ENCODE measurements at places on chromosomes 4 and X. TPM values are rescaled to one million over a fixed set of nuclear protein-coding genes. Genes with fewer than 3 reads are reported as not detected.

DNA sequence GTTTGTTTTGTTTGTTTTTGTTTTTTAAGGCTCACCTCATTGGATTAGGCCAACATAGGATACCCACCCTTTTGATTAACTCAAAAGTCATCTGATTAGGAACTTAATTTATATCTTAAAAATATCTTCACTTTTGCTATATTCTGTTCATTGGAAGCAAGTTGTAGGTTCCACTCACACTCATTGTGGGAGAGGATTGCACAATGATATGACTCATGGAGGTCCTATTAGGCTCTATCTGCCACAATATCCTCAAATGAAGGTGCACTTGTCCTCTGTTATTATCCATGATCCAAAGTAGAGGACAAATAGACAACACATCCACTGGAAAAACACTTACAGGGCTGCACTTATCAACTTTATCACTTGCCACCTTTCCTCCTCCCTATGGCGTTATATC, 60.5 kb upstream of the ADAMTS3 start:
- H3K27ac ChIP-seq: no peak overlapping the region
- H3K27me3 ChIP-seq: no peaks in the 10 kb centered on the region
- no peak for DNase-seq
- no peaks in the 10 kb centered on the region for H3K36me3 ChIP-seq
- H3K4me3 ChIP-seq: no peak overlapping the region

DNA sequence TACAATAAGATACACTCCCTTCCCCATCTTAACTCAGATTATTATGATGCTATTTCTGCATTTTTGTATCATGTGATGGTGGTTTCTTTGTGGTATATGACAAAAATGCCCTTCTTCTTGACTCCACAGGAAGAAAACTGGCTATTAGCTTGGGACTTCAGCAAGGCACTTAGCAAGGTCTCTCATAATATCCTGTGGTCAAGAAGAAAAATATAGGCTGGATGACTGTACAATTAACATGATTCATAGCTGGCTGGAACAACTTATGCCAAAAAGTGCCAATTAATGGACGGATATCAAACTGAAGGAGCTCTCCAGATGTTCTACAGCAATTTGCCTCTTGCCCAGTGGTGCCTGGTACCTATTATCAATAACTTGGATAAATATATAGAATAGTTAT, 2.3 kb upstream of the MID1IP1 start:
- H3K27me3 ChIP-seq: no peaks in the 10 kb centered on the region
- no peak overlapping the region for H3K4me3 ChIP-seq
- peaks cover 17% of the 10 kb centered on the region for H3K4me1 ChIP-seq
- DNase-seq: no peak
- H3K36me3 ChIP-seq: no peaks in the 10 kb centered on the region

GRCh38 chrX:8783097-8783713, 18.0 kb downstream of the FAM9A start:
- no peak overlapping the region for H3K27ac ChIP-seq
- no peaks in the 10 kb centered on the region for H3K36me3 ChIP-seq
- no peak overlapping the region for H3K4me3 ChIP-seq
- H3K4me1 ChIP-seq: no peaks in the 10 kb centered on the region
- H3K27me3 ChIP-seq: no peaks in the 10 kb centered on the region

DNA sequence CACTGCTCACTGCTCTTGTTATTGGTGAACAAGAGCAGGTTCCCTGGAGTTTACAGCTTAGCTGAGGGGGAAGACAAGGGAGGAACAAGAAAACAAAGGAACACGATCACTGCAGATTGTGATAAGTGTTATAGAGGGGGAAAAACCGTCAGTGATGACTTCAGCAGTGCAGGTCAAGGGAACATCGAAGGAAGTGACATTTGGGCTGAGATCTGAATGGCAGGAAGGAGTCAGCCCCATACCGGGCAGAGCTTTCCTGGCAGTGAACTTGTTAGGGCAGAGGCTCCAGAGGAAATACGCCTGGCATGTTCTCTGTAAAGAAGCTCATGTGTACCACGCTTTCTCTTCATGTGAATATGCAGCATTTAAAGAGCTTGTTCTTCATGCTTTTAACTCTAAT, 78.1 kb downstream of the LDB2 start:
- H3K27ac ChIP-seq: no peak overlapping the region
- H3K4me3 ChIP-seq: no peak overlapping the region
- H3K36me3 ChIP-seq: no peaks in the 10 kb centered on the region
- H3K4me1 ChIP-seq: peaks cover 7% of the 10 kb centered on the region
- DNase-seq: no peak

DNA sequence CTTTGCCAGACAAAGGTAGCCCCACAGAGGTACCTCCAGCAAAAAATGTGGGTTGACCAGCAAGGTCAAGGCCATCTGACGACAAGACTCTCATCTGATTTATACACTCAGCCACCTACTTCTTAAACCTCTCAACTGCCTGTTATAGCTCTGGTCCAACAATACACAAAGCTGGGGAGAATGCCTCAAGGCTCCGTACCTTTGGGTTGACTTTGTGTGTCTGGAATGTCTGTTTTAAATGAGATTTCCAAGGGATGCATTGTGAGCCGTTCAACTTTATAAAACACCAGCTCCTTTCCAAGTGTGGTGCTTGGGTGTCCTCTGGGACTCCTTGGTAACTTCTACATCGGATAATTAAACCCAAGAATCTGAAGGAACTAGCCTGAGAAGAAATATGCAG, 167.0 kb upstream of the RPL34 start:
- no peaks in the 10 kb centered on the region for H3K4me1 ChIP-seq
- no peak overlapping the region for H3K4me3 ChIP-seq
- H3K27ac ChIP-seq: no peak overlapping the region
- DNase-seq: no peak

GRCh38 chrX:42797651-42798269, 19.8 kb upstream of the PPP1R2C start:
- H3K36me3 ChIP-seq: no peaks in the 10 kb centered on the region
- no peak overlapping the region for H3K4me3 ChIP-seq
- no peaks in the 10 kb centered on the region for H3K27me3 ChIP-seq
- DNase-seq: peak; percentile 7
- H3K4me1 ChIP-seq: no peaks in the 10 kb centered on the region

DNA sequence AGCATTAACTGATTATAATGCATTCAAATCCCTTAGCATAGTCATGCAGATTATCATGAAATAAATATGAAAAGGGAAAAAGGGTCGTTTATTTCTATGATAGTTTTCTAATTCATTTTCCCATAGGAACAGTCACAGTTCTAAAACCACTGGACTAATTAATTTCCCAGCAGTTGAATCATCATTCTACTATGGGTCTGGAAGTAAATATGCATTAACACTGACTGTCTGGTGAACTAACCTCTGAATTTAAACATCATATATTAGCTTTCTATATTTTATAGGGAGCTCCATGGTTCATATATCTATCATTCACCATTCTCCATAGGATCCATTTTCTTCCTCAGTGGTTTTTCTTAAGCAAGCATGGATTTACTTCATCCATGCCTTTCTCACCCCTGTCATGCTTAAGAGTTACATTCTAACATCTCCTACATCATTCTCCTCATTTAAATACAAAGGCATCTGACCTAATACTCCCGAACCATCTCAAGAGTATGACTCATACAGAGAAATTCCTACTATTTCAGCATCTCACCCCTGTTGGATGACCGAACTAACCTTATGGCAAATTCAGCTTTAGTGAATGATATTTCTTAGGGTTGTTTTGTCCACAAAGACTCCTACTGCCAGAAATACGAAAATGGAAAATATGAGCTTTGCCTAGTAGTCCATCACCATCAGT, 198.7 kb upstream of the ADAMTS3 start:
- no peaks in the 10 kb centered on the region for H3K36me3 ChIP-seq
- peak overlapping the region; percentile 18 for H3K27ac ChIP-seq
- no peaks in the 10 kb centered on the region for H3K27me3 ChIP-seq

DNA sequence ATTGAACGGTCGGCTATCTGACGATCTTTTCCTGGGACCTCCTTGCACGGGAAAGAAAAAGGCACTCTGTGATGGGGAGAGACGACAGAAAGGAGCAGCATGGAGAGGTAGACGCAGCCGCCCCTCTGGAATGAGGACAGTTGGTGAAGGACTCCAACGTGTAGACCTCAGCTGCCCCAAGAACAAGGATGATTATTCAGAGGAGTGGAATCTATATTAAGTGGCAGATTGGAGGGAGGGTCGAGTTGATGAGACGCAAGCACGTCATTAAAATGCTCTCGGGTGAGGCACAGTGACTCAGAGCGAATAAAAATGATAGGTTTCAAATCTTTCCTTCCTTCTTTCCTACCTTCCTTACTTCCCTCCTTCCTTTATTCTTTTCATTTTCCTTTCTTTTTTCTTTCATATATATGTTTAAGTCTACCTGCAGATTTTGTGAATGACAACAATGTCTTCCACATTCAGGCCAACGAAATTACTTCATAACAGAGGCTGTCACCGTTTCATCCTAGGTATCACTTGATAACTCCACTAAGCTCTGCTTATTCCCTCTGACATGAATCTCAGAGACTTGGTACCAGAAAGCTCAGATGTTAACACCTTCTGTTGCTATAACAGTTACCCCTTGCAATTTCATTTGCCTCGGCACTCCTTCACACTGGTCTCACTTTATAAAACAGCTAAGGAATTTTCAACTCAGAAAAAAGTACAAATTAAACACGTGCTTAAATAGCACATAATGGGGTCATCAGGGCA, 110.0 kb upstream of the PPARGC1A start:
- no peak for DNase-seq
- no peaks in the 10 kb centered on the region for H3K4me1 ChIP-seq
- H3K27me3 ChIP-seq: no peaks in the 10 kb centered on the region

DNA sequence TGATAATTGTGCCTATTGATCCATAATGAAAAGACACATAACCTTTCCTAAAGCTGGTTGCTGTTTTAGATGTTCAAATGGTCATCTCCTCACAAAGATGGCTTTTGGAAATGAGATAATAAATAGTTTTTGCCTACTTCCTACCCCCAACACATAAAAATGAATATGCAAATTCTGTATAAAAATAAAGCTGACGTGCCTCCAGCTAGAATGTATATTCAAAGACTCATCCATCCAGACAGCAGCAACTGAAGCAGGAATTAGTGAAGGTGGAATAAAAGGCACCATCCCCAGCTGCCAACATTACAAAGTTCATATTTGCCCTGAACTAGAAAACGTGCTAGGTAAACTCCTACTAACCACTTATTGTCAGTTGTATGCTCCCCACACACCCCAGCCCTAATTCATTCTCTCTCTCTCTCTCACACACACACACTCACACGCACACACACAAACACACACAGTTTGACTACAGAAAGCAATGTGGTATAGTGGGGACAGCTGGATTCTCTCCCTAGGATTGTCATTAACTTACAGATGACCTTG, 53.6 kb downstream of the PCDH19 start:
- H3K36me3 ChIP-seq: no peaks in the 10 kb centered on the region
- H3K27ac ChIP-seq: no peak overlapping the region
- no peak overlapping the region for H3K4me3 ChIP-seq
- H3K4me1 ChIP-seq: no peaks in the 10 kb centered on the region
- no peaks in the 10 kb centered on the region for H3K27me3 ChIP-seq

- peaks cover 4% of the 10 kb centered on the region for H3K4me1 ChIP-seq
- H3K36me3 ChIP-seq: no peaks in the 10 kb centered on the region
- no peak for DNase-seq
- H3K27ac ChIP-seq: no peak overlapping the region
- no peak overlapping the region for H3K4me3 ChIP-seq
- peaks cover 17% of the 10 kb centered on the region for H3K27me3 ChIP-seq
These were observed 13.8 kb upstream of the MAN2B2 start for GRCh38 chr4:6561173-6561516.

- no peaks in the 10 kb centered on the region for H3K36me3 ChIP-seq
- no peak for DNase-seq
- H3K4me1 ChIP-seq: no peaks in the 10 kb centered on the region
These were observed 55.8 kb downstream of the CLCN5 start for GRCh38 chrX:49978176-49978575.

GRCh38 chr4:89307446-89308160, at the start of gene GPRIN3:
GPRIN3 (minus strand) TSS chr4:89307800; CDS start chr4:89250110, 57,690 bp downstream.
- H3K4me3 ChIP-seq: peak within 1 kb of the TSS; percentile 28
- H3K27me3 ChIP-seq: peaks cover 27% of the 10 kb centered on the region
- H3K27ac ChIP-seq: no peak within 1 kb of the TSS

- H3K27ac ChIP-seq: no peak overlapping the region
- H3K4me3 ChIP-seq: no peak overlapping the region
- no peaks in the 10 kb centered on the region for H3K27me3 ChIP-seq
- no peak for DNase-seq
- peaks cover 25% of the 10 kb centered on the region for H3K4me1 ChIP-seq
These were observed 16.7 kb downstream of the IRF2 start for GRCh38 chr4:184457535-184458249.

- H3K27ac ChIP-seq: no peak overlapping the region
- H3K4me3 ChIP-seq: no peak overlapping the region
- no peaks in the 10 kb centered on the region for H3K4me1 ChIP-seq
- no peaks in the 10 kb centered on the region for H3K36me3 ChIP-seq
- DNase-seq: no peak
These were observed 111.7 kb downstream of the CDKL5 start for GRCh38 chrX:18537068-18537467.

DNA sequence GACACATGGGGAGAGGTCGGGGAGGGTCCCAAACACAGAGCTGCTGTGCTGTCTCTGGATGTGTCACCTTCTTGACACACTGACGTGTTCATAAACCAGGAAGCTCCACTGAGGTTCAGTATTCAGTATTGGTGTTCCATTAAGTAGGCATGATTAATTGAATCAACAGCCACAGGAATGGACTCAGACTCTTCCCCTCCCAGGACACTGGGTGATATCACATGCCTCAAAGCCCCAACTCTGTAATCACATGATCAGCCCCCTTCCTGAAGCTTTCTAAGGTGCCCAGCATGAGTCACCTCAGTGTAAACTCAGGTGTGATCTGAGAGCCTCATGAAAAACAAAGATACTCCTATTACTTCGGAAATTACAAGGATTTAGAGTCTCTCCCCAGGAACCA, 21.1 kb upstream of the HNRNPD start:
- H3K27me3 ChIP-seq: no peaks in the 10 kb centered on the region
- no peaks in the 10 kb centered on the region for H3K36me3 ChIP-seq
- no peak overlapping the region for H3K4me3 ChIP-seq
- DNase-seq: no peak

GRCh38 chrX:20727447-20727846, 460.7 kb upstream of the RPS6KA3 start:
- H3K27ac ChIP-seq: no peak overlapping the region
- H3K4me3 ChIP-seq: no peak overlapping the region
- no peaks in the 10 kb centered on the region for H3K27me3 ChIP-seq

DNA sequence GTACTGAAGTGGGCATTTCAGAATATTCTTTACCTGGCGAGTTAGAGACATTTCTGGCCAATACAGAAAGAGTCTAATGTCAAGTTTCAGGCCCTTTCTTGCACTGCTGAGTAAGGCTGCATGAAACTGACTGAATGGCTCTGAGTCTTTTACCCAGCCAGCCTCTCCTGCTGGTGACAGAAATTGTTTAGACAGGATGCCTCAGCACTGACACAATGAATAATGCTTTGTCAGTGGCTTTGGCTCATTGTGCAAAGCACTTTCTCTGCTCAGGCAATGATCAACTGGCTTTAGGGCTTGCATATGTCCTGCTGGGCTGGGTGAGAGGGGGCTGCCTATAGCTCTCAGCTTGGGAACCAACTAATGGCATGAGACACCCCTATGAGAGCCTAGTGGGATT, 45.5 kb downstream of the CLNK start:
- H3K27me3 ChIP-seq: no peaks in the 10 kb centered on the region
- no peaks in the 10 kb centered on the region for H3K36me3 ChIP-seq
- H3K4me1 ChIP-seq: peaks cover 23% of the 10 kb centered on the region
- no peak for DNase-seq

- no peaks in the 10 kb centered on the region for H3K36me3 ChIP-seq
- H3K4me3 ChIP-seq: no peak overlapping the region
- no peak overlapping the region for H3K27ac ChIP-seq
- H3K4me1 ChIP-seq: no peaks in the 10 kb centered on the region
- H3K27me3 ChIP-seq: no peaks in the 10 kb centered on the region
These were observed 495.2 kb downstream of the AFF2 start for GRCh38 chrX:148995661-148996060.

The CHM gene
- total RNA-seq: 21.1 TPM

The IL13RA1 gene
- 52.3 TPM for total RNA-seq

The ADAM29 gene
- total RNA-seq: not detected

The TCEANC gene
- 2.7 TPM for total RNA-seq

The MAGEA2 gene
- not detected for total RNA-seq

The LRCH2 gene
- total RNA-seq: 0.03 TPM

Measured in SJSA1 (cell line).